ENCODE measurements at places on chromosomes 2 and 18.
A peak's percentile ranks its signal among the peaks of the same experiment; 100 is the strongest.

DNA sequence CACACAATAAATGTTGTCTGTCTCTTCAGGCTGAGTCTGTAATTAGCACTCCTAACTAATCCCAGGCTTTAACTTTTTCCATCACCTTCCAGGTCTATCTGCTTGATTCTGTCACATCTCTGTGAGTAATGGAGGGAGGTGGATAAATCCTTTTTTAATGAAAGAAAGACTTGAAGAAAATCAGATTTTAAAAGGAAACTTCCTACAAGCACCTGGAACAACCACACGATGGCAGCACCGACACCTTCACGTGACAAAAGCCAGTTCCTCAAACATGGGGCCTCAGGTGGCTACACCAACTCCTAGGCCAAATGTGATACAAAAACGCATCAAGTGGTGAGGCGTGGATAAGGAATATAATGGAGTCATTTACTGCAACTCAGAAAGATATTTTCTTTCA, 41.8 kb downstream of the TGFBRAP1 start:
- no peak for DNase-seq

DNA sequence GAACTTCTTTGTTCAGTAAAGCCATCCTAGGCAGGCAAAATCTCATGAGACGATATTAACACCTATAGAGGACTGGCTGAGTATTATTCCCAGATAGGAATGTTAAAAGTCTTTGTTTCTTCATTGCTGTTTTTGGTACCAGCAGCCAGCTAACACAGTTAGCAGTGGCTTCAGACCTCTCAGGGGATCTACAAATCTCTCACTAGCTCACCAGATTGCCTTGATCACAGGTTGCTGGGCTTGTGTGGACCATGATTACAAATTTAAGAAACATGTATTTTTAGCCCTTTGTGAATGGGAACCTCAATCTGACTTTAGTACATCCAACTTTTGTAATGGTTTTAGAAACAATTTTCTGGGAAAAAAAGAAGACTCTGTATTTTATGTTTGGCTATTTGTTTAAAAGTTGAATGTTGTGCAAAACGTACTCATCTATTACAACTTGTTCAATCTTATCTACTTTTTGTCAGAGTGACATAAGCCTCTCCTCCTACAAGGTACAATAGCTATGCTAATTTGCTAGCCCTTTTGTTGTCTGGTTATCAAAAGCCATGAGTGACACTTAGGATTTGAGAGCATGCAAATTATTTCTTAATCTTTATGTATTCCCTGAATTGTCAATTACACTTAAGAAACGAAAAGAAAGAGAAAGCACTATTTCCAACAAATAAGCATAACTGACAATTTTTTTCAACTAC, 693.1 kb downstream of the ERBB4 start:
- no peak for DNase-seq

- no peak for DNase-seq
Measured at GRCh38 chr2:9416267-9416961, 6.9 kb downstream of the ITGB1BP1 start.

DNA sequence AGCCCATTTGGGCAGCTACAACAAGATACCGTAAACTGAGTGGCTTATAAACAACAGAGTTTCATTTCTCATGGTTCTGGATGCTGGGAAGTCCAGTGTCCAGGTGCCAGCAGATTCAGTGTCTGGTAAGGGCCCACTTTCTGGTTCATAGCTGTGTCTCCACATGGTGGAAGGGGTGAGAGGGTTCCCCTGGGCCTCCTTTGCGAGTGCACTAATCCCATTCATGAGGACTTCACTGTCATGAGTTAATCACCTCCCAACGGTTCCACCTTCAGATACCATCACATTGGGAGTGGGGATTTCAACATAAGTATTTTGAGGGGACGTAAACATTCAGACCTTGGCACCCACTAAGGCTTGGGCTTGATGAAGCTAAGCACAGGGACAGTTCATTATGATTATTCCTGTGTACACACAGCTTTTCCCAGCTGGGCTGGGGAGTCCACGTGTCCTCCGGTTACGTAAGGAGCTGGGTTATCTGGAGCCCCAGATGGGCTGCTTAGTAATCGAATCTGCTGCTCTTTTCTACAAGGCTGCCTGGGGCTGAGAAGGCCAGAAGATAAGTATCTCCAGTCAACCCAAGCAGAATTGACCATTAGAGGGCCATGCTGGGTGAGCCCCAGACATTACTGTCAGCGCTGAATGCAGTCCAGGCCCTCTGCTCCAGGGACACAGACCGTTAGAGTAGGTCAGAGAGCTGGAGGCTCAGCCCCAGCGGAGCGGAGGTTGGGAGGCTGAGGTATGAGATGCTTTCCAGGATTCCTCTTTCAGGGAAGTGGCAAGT, 42.7 kb downstream of the EPAS1 start:
- DNase-seq: peak; percentile 91

- DNase-seq: no peak
Measured at GRCh38 chr2:163633291-163633690, 102.5 kb downstream of the FIGN start.

GRCh38 chr2:72886505-72887031, 640 bp upstream of the SPR start:
- no peak for DNase-seq

GRCh38 chr2:172552547-172553291, 3.2 kb upstream of the PDK1 start:
- DNase-seq: peak; percentile 20

DNA sequence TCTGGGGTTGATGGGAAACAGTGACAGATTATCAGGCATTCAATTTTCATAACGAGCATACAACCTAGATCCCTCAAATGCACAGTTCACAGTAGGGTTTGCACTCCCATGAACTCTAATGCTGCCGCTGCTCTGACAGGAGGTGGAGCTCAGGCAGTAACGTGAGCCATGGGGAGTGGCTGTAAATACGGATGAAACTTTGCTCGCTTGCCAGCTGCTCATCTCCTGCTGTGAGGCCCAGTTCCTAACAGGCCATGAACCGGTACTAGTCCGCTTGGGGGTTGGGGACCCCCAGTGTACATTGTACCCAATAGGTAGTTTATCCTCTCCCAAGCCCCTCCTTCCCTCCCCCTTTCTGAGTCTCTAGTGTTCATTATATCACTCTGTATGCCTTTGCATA, 94.6 kb downstream of the PTH2R start:
- peak; percentile 2 for DNase-seq
